NCI-H2029 (cell line): ENCODE measurements at places on chromosomes 7 and 10.

DNA sequence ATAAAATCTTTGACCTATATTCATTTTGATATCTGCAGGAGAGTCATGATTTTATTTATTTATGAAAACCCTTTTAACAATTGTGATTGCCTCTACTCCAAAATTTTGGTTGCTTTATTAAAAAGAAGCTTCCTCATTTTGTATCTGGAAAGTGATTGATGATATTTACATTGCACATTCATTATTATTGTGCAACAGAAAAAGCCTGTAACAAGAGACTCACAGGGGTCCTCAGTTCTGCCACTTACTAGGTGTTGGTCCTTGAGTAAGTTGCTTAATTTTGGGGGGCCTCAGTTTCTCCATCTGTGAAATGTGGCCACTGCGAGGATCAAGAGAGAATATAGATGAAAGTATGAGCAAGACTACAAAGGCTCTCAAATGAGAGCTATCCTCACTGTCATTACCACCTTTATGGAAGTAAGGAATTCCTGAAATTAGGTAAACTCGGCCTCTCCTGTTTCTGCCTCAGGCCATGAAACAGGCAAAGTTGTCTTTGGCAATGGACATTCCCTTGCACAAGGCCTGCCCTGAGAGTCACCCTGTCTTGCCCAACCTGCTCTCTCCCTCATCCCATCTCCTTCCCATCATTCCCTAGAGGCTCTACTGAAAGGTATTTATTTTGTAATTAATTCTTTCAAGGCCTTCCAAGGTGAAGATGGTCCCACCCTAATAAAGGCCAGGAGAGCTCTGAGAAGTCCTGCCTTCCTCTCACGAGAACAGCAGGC is 66.1 kb upstream of the ABLIM1 start:
- DNase-seq: no peak

DNA sequence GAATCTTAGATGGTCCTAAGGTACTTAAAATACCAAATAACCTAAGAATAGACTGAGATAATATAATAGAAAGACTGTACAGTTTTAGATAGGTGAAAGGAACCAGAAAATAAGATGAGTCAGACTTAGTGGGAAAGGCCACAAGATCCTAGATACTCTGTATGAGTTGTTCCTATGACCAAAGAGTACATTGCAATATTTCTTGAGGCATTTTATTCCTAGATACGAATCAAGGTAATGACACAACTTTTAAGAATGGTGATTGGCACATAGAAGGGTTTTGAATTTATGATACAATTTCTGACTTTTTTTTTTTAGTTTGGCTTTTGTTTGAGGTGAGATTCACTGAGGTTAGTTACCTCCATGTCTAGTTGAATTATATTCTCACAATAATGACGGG is 30.2 kb downstream of the MGAM start:
- DNase-seq: no peak

DNA sequence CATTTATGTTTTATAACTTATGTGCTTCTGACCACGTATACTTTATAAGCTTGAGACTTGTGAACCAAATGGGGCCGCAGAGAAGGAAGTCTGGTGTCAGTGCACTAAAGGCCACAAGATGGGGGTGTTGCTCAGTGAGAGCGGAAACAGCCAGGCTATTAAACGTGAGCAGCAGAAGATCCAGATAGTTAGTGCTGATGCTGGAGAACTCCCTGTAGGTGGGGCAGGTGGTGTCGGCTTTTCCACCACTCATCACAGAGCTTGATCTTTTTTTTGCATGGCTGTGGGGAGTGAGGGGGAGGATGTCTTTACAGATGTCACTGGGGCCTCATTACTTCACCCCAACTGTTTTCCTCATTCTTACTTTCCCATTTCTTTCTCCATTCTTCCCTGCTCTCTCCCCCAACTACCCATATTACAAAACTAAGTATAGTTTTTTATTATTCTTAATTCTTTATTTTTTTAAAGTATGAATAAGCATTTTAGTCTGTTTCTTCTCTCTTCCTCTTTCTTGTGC is 34.7 kb downstream of the ACADSB start:
- no peak for DNase-seq

- DNase-seq: peak; percentile 6
Observed at GRCh38 chr10:49592726-49593563, 17.2 kb upstream of the SLC18A3 start.

GRCh38 chr7:100571829-100572116 is 1.9 kb downstream of the SAP25 start:
- DNase-seq: no peak

DNA sequence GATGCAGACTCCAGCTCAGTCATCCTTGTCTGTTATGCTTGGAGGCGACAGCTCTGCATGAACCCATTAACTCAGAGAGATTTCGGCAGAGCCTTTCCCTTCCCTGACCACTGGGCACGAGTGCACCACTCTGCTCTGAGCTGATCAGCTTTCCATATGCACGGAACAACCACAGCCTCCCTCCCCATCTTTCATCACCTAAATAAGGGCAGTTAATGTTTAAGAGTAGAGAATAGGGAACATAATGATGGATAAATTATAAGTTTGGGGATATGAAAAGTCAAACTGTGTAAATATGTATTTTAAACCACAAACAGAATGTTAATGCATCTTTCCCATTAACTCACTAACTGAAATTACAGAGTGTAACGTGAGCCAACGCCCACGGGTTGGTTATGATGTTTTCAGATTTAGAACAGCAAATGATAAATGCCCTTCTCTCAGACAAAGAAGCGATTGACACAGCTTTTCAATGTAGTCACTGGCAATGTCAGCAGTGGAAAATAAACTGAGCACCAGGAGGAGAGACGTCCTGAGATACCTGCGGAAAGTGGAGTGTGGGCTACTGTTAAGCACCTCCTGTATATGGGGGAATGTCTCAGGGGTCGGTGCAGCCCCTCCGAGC is 658.2 kb downstream of the LRMDA start:
- no peak for DNase-seq

DNA sequence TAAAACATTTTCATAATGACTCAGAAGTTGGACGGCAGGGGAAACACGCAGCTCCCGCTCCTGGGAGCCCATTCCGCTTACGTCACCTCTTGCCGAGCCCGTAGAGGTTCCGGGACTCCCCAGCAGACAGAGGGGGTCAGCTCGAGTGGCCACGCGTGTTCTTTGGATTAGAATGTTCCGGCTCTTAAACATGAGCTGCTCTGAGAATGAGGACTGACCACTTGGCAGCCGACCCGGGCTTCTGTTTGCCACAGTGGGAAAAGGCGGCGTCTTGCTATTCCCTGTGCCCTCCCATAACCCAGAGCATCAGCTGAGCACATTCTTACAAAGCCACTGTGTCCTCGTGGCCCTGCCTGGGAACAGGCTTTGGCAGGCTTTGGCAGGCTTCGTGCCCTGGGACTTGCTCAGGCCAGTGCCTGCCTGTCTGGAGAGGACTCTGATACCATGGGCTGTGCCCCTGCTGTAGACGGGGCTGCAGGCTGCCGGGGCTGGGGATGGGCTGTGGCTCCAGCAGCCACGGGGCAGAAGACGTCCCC is 40.1 kb downstream of the PFKP start:
- DNase-seq: no peak

GRCh38 chr10:71675295-71675970 is 44.1 kb downstream of the C10orf105 start:
- DNase-seq: no peak

GRCh38 chr7:127938588-127938987 is 92.6 kb downstream of the LRRC4 start:
- DNase-seq: no peak

DNA sequence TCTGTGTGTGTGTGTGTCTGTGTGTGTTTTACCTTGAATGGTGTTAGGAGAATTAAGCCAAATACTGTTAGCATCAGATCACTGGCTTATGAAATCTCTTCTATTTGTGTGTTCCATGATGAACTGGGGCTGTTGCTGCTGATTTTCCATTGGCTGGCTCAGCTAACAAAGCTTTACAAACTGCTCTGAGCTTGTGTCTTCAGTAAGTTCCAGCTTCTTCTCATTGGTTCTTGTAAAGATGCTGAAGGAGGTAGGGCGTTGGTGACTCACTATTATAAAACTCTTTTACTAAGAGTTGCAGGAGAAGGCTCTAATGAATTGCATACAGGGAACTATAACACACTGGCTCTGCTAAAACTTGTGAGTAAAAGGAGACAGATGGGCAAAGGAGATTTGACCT is 136.4 kb upstream of the PRKCQ start:
- no peak for DNase-seq

- no peak for DNase-seq
Observed at GRCh38 chr7:151721694-151722093, 155.2 kb downstream of the PRKAG2 start.

GRCh38 chr7:114574384-114574783 is 159.8 kb downstream of the FOXP2 start:
- DNase-seq: no peak

DNA sequence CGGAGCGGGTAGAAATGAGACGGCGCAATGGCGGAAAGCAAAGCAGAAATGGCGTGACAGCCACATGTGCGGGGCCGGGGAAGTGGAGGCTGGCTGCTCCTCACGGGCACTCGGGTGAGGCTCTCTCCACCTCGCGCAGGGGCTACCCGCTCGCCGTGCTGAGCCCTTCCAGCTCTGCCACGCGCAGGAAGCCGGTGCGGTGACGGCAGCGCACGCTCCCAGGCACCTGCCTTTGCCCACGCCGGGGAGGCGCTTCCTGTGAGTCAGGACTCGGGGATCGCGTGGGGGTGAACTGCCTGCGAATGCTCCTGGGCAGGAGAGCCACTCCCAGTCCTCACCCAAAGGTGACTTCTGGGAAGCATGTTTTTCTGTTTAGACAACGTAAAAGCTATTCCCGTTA is 431.2 kb downstream of the GLRX3 start:
- no peak for DNase-seq

GRCh38 chr7:130346177-130346905 is 1.7 kb downstream of the CPA5 start:
- no peak for DNase-seq

- no peak for DNase-seq
Observed at GRCh38 chr7:90701771-90702170, 105.7 kb downstream of the CDK14 start.

DNA sequence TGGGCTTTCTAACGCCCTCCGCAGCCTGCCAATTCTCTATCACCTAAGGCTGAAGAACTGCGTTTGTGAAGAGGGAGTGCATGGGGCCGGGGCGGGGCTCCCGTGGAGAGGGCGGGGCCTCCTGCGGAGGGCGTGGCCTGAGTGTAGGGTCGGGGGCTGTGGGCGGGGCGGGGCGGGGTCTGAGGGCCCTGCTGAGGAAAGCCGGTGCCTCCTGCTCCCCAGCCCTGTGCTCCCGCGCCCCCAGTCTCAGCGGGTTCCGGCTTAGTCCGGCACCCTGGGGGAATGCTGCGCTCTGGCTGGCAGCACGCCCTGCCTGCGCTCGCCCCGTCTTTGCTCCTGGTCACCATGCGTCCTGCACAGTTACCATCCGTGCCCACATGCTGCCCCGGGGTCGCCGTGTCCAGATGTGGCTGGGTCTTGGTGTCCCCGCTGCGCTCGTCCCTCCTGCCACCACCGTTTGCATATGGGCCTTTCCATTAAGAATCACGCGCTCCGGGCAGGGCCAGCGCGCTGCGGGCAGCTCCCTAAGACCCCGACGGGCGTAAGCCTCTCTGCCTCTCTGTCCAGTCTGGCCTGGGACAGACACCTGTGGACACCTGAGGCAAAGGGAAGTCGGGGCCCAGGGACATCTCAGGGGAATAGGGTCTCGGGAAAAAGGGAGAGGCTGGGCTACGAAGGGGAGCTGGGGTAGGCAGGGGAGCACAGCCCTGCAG is 144.0 kb upstream of the RET start:
- no peak for DNase-seq

DNA sequence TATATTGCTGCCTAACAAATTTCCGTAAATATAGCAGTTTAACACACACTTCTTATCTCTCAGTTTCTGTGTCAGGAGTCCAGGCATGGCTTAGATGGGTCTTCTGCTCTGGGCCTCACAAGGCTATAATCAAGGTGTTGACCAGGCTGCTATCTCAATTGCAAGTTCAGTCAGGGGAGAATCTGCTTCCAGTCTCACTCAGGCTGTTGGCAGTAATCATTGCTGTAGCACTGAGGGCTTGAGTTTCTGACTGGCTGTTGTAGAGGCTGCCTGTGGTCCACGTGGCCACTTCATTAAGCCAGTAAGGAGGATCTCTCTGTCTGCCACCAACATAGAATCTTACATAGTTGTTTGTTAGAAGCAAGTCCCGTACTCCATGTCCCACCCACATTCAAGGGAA is 138.4 kb downstream of the ST7 start:
- no peak for DNase-seq

DNA sequence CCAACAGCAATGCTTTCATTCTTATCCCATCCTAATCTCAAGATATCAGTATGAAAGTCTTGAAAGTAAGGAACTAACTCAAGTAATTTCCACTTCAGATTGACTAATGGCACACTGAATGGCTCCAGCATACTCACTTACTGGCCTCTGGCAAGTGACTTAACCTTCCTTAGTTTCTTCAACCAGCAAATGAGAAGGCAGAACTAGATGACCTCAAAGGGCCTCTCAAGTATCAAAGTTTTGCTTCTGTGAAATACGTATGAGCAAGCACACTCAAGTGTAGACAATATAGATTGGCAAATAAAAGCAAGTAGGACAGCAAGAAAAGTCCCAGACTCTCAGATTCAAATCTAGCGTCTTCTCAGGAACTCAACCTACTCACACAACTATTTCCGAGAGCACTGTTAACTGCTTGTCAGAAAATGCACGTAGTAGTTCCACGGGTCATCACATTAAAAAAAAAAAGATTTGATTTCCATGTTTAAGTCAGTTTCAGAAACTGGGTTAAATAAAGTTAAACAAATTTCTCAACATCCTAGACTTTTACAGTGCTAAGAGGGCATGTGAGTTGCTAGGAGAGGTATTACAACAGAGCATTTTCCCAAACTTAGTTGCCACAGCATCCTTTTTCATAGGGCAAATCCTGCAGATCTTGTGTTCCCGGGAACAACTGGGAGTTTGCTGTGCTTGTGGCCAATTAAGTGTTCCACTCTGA is 276.9 kb upstream of the KLF14 start:
- DNase-seq: no peak

GRCh38 chr7:90655566-90655965 is 59.4 kb downstream of the CDK14 start:
- no peak for DNase-seq

DNA sequence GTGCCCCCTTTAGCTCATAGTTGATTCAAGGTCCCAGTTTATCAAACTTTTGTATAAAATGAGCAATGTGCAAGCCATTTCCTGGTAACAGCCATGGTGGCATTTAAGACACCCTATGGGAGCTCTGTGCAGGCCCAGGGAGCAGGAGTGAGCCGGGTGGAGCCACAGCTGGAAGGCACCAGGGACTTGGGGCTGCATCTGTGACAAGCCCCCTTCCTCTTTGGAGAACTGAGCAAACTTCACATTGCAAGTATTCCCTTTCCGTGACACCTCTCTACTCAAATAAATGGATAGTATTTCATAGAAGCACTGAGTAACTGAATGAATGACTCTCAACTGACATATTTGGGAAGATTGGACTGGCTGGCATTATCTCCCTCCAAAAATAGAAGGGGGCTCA is 558.7 kb upstream of the FOXK1 start:
- DNase-seq: no peak
